ENCODE measurements at places on chromosomes 12 and 14.

- DNase-seq, result no peak
Measured at GRCh38 chr12:12720052-12720451, 2.9 kb downstream of the CDKN1B start.

- DNase-seq, result no peak
Measured at GRCh38 chr12:127445581-127446139, 821.3 kb upstream of the TMEM132C start.

GRCh38 chr12:40688085-40688725 lies 4.0 kb upstream of the CNTN1 start:
- no peak for DNase-seq

DNA sequence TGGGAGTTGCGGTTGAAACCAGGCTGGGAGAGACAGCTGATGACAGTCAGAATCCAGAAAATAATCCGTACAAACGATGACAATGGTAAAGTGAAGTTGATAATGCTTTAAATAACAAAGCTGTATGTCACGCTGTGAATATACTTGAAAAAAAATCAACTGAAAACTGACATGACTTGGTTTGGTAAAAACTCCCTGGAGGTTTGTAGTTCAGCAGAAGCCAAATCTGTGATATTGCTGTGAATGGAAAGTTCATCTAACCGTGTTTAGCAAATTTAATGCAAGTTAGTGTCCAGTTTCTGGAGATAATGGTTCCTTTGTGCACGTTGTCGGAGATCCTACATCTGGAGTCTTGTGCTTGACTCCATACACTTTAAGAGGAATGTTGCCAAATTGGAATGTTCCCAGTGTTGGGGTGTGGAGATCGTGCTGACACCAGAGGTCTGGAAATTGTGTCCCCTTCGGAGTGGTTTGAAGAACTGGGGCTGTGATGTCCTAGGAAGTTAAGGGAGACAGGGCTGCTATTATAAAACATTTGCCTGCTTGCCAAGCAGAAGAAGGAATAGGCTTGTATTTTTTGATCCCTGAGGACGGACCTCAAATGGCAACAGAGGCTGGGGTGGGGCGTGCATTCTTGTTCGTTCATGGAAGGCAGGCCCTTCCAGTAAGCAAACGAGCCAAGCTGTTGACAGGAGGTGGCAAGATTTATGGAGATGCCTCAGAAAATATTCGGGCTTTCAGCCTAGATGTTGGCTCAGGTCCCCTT lies 30.6 kb downstream of the PPFIBP1 start:
- DNase-seq, result peak; percentile 76

DNA sequence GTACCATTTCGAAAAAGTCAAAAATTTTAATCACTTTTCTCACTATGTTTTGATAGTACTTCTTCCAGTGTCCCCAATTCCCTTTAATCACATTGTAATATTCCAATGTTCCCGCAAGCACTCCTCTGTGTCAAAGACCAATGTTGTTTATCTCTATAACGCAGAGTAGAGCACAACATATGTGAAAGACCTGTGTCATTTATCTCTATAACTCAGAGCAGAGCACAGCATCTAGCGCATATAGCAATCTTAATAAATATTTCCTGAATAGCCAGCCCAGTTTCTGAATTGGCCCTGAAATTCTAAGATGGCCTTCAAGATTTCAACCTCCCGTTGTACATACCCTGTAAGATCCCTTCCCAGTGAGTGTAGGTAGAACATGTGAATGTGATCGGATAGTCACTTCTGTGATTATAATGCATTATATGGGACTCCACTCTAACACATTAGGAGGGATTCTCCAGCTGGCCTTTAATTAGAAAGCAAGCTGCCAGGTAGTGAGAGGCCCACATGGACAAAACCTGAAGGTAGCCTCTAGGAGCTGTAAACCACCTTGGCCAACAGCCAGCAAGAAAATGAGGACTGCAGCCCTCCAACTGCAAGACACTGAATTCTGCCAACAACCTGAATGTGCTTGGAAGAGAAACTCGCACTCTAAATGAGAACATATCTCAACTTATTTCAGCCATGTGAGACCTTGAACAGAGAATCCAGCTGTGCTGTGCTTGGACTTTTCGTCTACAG lies 238.8 kb upstream of the SYT10 start:
- no peak for DNase-seq

DNA sequence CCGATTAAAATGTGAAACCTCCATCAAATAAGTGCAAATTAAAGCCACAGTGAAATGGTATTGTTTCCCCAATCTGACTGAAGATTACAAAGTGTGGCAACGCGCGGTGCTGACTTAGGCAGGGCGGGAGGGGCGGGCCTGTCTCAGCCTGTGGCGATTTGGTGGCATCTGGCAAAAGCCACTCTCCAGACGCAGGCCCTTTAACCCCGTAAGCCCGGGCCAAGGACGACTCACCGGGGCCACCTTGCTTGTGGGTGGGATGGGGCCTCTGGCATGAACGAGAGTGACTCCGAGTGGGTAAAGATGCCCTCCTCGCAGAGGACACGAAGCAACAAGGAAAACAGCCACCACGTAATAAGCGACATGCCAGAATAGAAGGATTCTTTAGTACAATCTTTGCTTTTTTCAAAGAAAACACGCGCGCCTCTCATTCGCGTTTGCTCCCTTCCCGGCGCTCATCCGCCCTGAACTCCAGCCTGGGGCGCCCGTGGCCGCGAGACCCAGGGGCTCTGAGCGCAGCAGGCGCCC lies 815 bp downstream of the DEGS2 start:
- DNase-seq, result no peak

GRCh38 chr12:6199531-6200255 lies 507 bp upstream of the CD9 start:
- peak; percentile 35 for DNase-seq

GRCh38 chr14:56846970-56847930 lies 37.0 kb upstream of the OTX2 start:
- DNase-seq, result no peak

DNA sequence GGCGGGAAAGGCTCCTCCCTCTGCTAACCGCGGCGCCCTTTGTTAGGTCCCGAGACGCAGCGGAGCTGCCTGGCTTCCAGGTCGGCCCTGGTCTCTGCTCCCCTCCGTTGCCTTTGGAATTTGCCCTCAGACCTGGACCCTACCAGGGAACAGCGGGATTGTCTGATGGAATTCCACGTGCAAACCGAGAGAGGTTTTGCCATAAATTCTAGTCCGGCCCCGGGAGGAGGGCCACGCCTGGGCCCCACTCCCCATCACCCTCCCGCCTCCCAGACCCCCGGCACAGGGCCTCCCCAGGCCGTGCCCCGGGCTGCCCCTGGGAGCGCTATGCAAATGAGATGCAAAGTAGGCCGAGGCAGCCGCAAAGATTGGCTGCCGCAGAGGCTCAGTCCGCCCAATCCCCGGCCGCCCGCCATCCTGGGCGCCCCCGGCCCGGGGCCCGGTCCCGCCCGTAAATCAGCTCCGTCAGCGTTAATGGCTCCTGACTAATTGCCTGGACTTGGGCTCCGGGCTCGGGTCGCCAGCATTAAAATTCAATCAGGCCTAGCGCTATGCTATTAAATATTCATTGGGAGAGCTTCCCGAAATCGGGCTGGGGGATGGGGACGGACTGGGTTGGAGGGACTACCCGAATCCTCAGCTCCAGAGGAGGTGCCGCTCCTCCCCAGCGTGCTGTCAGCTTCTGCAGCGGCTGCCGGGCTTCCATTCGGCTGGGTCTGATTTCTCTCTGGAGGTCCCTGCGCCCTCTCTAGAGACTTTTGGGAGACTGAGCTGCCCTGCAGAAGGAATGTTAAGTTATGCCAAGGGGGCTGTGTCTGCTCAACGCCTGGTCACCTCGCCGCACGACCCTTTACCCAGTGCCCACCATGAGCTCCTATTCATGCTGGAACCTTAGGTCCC lies 15.7 kb upstream of the FIGNL2 start:
- DNase-seq, result no peak

GRCh38 chr12:269191-269590 lies 6.6 kb upstream of the SLC6A13 start:
- DNase-seq, result no peak

DNA sequence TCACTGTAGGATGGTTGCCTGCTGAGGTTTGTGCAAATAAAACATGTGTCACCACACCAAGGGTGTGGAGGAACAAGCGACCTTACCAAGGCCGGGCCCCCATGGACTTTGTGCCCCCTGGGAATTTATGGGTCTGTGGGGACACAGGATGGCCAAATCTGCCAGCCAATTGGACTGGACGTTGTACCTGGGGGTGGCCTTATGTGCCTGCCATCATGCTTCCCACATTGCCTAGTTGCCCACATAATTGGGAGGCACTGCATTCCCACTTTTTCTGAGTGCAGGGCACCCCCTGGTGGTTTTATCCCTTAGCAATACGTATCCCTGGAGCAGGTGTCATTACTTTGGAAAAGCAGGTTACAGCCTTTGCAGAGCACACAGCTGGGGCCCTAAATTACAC lies 92.6 kb upstream of the TMPO start:
- no peak for DNase-seq

- DNase-seq, result peak; percentile 62
Measured at GRCh38 chr12:112937741-112938719, at the start of gene OAS3. TSS of gene OAS3 (plus strand) at chr12:112938474. CDS start at chr12:112938531, 57 bp downstream.

- no peak for DNase-seq
Measured at GRCh38 chr12:66612090-66612775, 66.6 kb downstream of the GRIP1 start.

GRCh38 chr12:52278575-52279421 lies 4.4 kb downstream of the KRT86 start:
- DNase-seq, result peak; percentile 66

DNA sequence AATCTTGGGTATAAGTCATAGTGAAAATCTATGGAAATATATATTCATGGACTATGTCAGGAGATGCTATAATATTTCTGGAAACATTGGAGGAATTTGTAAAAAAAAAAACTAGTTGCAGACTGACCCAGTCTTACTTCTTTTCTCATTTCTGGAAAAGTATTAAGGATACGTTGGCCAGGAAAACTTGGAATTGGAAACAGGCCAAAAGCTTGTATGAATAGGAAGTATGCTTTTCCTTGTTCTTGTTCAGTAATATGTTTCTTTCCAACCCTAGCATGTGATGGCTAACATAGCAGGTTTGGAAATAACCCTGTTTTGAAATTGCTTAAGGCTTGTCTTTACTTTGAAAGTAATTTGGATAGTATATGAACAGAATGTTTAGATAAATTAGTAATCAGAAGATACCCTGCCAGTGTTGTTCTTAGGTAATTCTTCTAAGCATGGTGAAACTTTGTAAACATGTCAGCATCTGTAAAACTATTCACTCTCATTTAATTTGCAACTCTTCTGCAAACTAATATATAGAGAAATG lies 316.2 kb downstream of the NPAS3 start:
- DNase-seq, result no peak

GRCh38 chr14:55399183-55399582 lies 12.4 kb downstream of the ATG14 start:
- DNase-seq, result no peak

DNA sequence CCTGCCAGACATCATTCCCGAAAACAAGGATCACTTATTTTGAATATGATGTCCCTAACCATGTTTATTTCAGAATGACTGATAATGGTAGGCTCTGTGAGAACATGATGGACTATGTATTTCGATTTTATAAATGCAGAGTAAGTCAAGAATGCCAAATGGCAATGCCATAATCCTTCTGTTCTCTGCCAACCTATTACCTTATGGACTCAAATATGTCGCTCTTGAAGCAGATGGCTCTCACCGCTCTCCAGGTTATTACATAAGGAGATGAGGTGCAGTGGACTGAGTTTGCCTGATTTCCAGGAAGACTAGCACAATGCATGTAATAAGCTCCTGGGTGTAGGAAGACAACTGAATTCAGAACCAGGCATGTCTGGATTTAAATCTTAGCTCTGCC lies 227.2 kb downstream of the BTG1 start:
- DNase-seq, result no peak

- DNase-seq, result no peak
Measured at GRCh38 chr12:3316776-3317480, 174.1 kb upstream of the PRMT8 start.

GRCh38 chr12:27531896-27532295 lies 7.9 kb downstream of the PPFIBP1 start:
- DNase-seq, result peak; percentile 34

DNA sequence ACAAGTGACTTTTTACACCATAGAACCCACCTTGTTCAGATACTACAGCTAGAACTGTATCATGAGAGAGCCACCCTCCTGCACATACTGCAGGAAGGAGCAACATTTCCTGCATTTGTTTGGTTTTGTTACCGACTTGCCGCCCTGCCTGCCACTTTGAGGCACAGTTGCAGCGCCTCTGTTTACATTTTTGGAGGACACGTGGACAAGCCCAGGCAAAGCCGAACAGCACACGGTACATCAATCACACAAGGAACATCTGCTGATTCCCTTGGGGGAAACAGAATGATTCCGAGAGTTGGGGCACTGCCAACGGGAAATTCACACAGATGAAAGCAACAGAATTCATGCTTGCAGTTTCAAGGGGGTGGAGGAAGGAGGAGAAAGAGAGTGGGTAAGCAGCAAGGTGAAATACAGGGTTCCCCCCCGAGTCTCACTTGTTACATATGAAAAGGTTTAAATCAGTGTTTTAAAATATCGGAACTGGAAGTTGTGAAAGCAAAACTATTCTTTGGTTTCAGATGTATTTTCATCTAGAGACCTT lies 110.7 kb downstream of the BTG1 start:
- peak; percentile 77 for DNase-seq

- DNase-seq, result no peak
Measured at GRCh38 chr14:91368776-91369416, 48.7 kb downstream of the CCDC88C start.

All from HCEC 1CT (cell line).